Epithelial cell of alveolus of lung (primary cell): ENCODE measurements at places on chromosomes 16 and 17. TPM values are rescaled to one million over a fixed set of nuclear protein-coding genes. Genes with fewer than 3 reads are reported as not detected.

The MRPL12 gene
- total RNA-seq = 46.4 and 93.5 TPM in 2 replicates

The STH gene
- total RNA-seq = not detected in 2 replicates

The KRTAP9-8 gene
- not detected in 2 replicates for total RNA-seq

The ANKFN1 gene
- 0.08 TPM in 1 of 2 replicates, not detected in the other for total RNA-seq

The CPNE7 gene
- 20.0 and 46.3 TPM in 2 replicates for total RNA-seq

The ZNRF1 gene
- total RNA-seq = 27.5 and 45.6 TPM in 2 replicates

The CACNA1H gene
- total RNA-seq = 2.7 and 9.6 TPM in 2 replicates

The NOL11 gene
- 36.1 and 37.2 TPM in 2 replicates for total RNA-seq

The KRTAP2-3 gene
- total RNA-seq = 1.9 TPM in 1 of 2 replicates, not detected in the other

The ABCA3 gene
- total RNA-seq = 0.13 and 3.1 TPM in 2 replicates

The SLC35G6 gene
- not detected in 2 replicates for total RNA-seq

The GNG13 gene
- not detected in 2 replicates for total RNA-seq

The SLC46A1 gene
- 2.3 and 4.9 TPM in 2 replicates for total RNA-seq

The RRAD gene
- total RNA-seq = 3.8 and 7.5 TPM in 2 replicates

The RMI2 gene
- 10.9 and 18.0 TPM in 2 replicates for total RNA-seq

The KRT23 gene
- total RNA-seq = under 0.01 TPM in 1 of 2 replicates, not detected in the other

The MYH8 gene
- 0.88 TPM in 1 of 2 replicates, not detected in the other for total RNA-seq

The TP53TG3C gene
- not detected in 2 replicates for total RNA-seq

The EME1 gene
- total RNA-seq = 1.7 and 4.5 TPM in 2 replicates

The CDH3 gene
- 6.2 and 23.1 TPM in 2 replicates for total RNA-seq

The TEKT3 gene
- total RNA-seq = not detected in 2 replicates

The PDILT gene
- not detected in 2 replicates for total RNA-seq

The CHST4 gene
- not detected in 2 replicates for total RNA-seq

The TNS4 gene
- 1.7 and 7.9 TPM in 2 replicates for total RNA-seq

The ZNF19 gene
- 1.2 and 1.3 TPM in 2 replicates for total RNA-seq

The KLHL10 gene
- not detected in 2 replicates for total RNA-seq

The RND2 gene
- 0.65 and 0.80 TPM in 2 replicates for total RNA-seq

The TGFB1I1 gene
- 132 and 212 TPM in 2 replicates for total RNA-seq

The CD7 gene
- 2.2 and 14.8 TPM in 2 replicates for total RNA-seq

The ANKRD40CL gene
- total RNA-seq = not detected in 2 replicates

The SCO1 gene
- 19.3 and 20.2 TPM in 2 replicates for total RNA-seq

The ARHGDIG gene
- 0.39 and 0.72 TPM in 2 replicates for total RNA-seq

The TBX6 gene
- 0.13 and 2.6 TPM in 2 replicates for total RNA-seq

The SMIM36 gene
- total RNA-seq = not detected in 2 replicates
